ENCODE measurements at places on chromosomes 4 and X. TPM values are rescaled to one million over a fixed set of nuclear protein-coding genes. Genes with fewer than 3 reads are reported as not detected.
A peak's percentile ranks its signal among the peaks of the same experiment; 100 is the strongest.

MAGEA10 gene
- total RNA-seq, result not detected

PCDH11X gene
- 1.3 TPM for total RNA-seq

POU3F4 gene
- not detected for total RNA-seq

KIF4A gene
- total RNA-seq, result 0.15 TPM

MAGEE2 gene
- not detected for total RNA-seq

HPGD gene
- 10.5 TPM for total RNA-seq

GPR173 gene
- 1.6 TPM for total RNA-seq

GRCh38 chrX:17511556-17511955 lies 136.6 kb downstream of the NHS start:
- no peaks in the 10 kb centered on the region for H3K36me3 ChIP-seq
- H3K4me1 ChIP-seq, result no peaks in the 10 kb centered on the region
- H3K27me3 ChIP-seq, result no peaks in the 10 kb centered on the region

- no peaks in the 10 kb centered on the region for H3K27me3 ChIP-seq
- H3K4me3 ChIP-seq, result no peak overlapping the region
- DNase-seq, result no peak
- H3K27ac ChIP-seq, result no peak overlapping the region
Measured at GRCh38 chr4:73922766-73923630, 53.8 kb downstream of the CXCL1 start.

GRCh38 chr4:146142768-146143167 lies 32.8 kb upstream of the LSM6 start:
- DNase-seq, result no peak
- H3K27me3 ChIP-seq, result no peaks in the 10 kb centered on the region
- no peaks in the 10 kb centered on the region for H3K4me1 ChIP-seq
- no peaks in the 10 kb centered on the region for H3K36me3 ChIP-seq
- no peak overlapping the region for H3K4me3 ChIP-seq
- H3K27ac ChIP-seq, result no peak overlapping the region

DNA sequence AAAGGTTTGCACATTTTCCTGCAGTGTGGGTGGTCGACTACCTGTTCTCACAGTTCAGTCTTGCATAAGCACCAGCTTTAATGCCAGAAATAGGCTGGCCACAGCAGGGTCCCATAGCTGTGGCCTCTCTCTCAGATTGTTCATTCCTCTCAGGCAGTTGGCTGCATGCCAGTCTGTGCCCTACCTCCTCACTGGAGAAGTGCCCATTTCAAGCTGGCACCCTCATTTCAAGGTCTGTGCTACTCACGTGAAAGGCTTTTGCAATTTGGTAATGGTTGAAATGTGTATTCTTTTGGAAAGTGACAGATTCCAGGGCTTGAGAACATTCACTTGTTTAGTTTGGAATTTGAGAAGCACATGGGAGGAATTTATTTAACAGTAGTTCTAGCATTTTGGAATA lies 28.9 kb upstream of the MTMR1 start:
- H3K4me1 ChIP-seq, result no peaks in the 10 kb centered on the region
- H3K27me3 ChIP-seq, result peaks cover 6% of the 10 kb centered on the region
- peak; percentile 24 for DNase-seq
- no peak overlapping the region for H3K27ac ChIP-seq

DNA sequence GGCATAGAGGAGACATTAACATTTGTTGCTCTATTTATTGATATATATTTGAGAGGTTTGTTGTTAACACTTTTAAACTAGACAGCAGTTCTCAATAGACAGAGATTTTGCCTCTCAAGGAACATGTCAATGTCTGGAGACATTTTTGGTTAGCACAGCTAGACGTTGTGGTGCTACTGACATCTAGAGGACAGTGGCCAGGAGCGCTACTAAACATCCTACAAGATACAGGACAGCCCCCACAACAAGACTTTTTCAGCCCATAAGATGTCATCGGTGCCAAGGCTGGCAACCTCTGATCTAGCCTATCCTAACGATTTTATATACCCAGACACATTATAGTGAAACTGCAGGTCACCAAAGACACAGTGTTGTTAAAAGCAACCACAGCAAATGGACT lies 18.4 kb upstream of the CTSO start:
- no peaks in the 10 kb centered on the region for H3K36me3 ChIP-seq
- DNase-seq, result no peak
- no peak overlapping the region for H3K27ac ChIP-seq
- no peak overlapping the region for H3K4me3 ChIP-seq
- no peaks in the 10 kb centered on the region for H3K27me3 ChIP-seq
- H3K4me1 ChIP-seq, result no peaks in the 10 kb centered on the region

DNA sequence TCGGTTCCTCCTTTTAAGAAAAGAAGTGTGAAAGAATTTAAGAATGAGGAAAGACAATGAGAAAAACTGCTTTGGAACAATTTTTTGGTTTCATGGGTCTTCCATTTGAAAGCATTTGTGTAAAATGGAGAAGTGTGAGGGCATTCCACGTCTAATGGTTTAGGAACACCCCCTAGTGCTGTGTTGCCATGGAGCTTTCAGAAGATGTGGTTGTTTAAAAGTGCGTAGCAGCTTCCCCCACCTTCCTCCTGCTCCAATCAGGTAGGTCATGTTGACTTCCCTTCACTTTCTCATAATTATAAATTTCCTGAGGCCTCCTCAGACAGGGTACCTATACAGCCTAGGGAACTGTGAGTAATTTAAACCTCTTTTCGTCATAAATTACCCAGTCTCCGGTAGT lies 50.0 kb downstream of the UGT2B10 start:
- no peak for DNase-seq
- H3K4me3 ChIP-seq, result no peak overlapping the region
- peak overlapping the region; percentile 40 for H3K27ac ChIP-seq

GRCh38 chr4:16238327-16238726 lies 12.1 kb upstream of the TAPT1 start:
- H3K4me3 ChIP-seq, result no peak overlapping the region
- no peaks in the 10 kb centered on the region for H3K36me3 ChIP-seq
- no peaks in the 10 kb centered on the region for H3K27me3 ChIP-seq
- H3K27ac ChIP-seq, result no peak overlapping the region
- no peak for DNase-seq

- no peak overlapping the region for H3K4me3 ChIP-seq
- no peaks in the 10 kb centered on the region for H3K4me1 ChIP-seq
- H3K36me3 ChIP-seq, result no peaks in the 10 kb centered on the region
- H3K27ac ChIP-seq, result no peak overlapping the region
- DNase-seq, result peak; percentile 65
Measured at GRCh38 chrX:109270580-109271484, 211.1 kb downstream of the GUCY2F start.

GRCh38 chr4:101009471-101009870 lies 337.9 kb downstream of the PPP3CA start:
- no peak for DNase-seq
- no peak overlapping the region for H3K27ac ChIP-seq
- H3K36me3 ChIP-seq, result no peaks in the 10 kb centered on the region
- H3K27me3 ChIP-seq, result no peaks in the 10 kb centered on the region

DNA sequence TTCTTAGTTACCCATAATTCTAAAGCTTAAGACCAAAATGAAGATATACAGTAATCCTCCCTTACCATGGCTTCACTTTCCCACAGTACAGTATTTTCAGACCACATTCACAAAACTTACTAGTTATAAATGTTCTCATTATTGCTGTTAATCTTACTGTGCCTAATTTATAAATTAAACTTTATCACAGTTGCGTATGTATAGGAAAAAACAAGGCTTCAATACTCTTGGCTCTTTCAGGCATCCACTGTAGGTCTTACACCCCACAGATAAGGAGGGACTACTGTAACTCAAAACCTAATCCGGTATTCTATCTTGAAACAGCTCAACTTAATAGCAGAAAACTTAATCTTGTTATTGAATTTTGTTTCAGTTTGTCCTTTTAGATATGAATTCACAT lies 3.6 kb downstream of the HMGB2 start:
- no peaks in the 10 kb centered on the region for H3K4me1 ChIP-seq
- no peak overlapping the region for H3K4me3 ChIP-seq
- no peak overlapping the region for H3K27ac ChIP-seq
- H3K27me3 ChIP-seq, result no peaks in the 10 kb centered on the region
- no peak for DNase-seq

DNA sequence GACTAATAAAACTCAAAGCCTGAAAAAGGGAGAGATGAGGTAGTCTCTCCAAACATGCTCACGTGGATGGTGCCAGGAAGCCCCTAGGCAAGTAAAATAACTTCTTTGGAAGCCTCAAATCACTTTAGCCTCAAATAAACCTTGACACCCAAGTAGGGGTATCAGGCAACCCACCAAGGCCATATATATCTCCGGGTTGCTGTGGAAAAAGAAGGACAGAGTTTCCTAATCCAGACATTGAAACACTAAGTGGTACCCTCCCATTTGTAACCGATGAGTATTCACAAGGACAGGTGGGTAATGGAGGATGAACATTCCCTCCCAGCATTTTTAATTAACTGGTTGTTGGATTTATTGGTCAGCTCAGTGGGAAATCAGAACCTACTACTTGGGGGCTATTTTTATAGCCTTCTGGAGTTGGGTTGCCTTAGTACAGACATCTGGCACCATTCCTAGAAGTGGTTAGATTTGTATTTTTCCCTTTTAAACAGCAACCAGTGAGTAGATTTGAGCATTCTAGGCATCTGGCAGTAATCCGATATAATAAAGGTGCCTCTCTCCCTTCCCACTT lies 87.7 kb downstream of the GPC3 start:
- no peak overlapping the region for H3K27ac ChIP-seq
- DNase-seq, result no peak
- H3K36me3 ChIP-seq, result no peaks in the 10 kb centered on the region
- no peaks in the 10 kb centered on the region for H3K4me1 ChIP-seq
- no peaks in the 10 kb centered on the region for H3K27me3 ChIP-seq
